ENCODE measurements at places on chromosomes 4 and X.
A peak's percentile ranks its signal among the peaks of the same experiment; 100 is the strongest.

GRCh38 chr4:29560452-29560851 lies 1159.7 kb upstream of the PCDH7 start:
- DNase-seq: no peak

- DNase-seq: no peak
Observed at GRCh38 chr4:137209240-137209639, 323.1 kb downstream of the PCDH18 start.

- DNase-seq: no peak
Observed at GRCh38 chrX:40091691-40092421, 5.9 kb downstream of the BCOR start.

- peak; percentile 27 for DNase-seq
Observed at GRCh38 chrX:84046403-84046984, 141.5 kb downstream of the RPS6KA6 start.

DNA sequence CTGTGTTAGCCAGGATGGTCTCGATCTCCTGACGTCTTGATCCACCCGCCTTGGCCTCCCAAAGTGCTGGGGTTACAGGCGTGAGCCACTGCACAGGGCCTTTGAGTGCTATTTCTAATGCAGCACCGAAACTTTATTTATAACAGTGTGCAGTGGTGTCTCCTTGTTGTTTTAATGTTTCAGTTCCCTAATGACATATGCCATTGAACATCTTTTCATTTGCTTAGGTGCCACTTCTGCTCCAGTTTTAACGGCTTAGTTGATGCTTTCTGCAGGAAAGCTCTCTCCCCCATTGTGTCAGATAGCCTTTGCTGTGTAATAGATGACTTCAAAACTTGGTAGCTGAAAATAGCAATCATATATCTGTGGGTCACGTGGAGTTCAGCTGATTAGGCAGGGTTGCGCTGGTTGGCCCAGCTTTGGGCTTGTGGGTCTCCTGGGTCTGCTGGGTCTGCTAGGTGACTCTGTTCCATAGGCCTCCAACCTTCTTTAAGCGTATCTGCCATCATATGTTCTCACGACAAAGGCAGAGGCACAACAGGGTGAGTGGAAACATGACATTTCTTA lies 76.4 kb upstream of the SHISA3 start:
- DNase-seq: no peak

DNA sequence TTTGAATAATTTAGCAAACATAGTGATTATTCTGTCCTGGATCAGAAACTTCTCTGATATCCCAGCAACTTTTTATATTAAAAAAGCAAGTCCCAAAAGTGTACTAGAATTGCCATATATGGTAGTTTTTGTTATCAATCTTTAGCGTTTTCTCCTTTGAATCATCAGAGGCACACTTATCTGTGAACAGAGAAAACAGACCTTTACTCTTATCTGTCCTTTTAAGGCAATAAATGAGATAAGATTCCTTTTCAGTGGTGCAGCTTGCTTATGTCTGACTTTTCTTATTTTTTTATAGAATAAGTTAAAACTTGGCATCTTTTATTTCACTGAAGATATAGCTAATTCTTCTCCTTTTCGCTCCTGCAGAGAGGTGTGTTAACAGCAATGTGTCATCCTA lies 458.1 kb upstream of the PCDH10 start:
- DNase-seq: no peak

DNA sequence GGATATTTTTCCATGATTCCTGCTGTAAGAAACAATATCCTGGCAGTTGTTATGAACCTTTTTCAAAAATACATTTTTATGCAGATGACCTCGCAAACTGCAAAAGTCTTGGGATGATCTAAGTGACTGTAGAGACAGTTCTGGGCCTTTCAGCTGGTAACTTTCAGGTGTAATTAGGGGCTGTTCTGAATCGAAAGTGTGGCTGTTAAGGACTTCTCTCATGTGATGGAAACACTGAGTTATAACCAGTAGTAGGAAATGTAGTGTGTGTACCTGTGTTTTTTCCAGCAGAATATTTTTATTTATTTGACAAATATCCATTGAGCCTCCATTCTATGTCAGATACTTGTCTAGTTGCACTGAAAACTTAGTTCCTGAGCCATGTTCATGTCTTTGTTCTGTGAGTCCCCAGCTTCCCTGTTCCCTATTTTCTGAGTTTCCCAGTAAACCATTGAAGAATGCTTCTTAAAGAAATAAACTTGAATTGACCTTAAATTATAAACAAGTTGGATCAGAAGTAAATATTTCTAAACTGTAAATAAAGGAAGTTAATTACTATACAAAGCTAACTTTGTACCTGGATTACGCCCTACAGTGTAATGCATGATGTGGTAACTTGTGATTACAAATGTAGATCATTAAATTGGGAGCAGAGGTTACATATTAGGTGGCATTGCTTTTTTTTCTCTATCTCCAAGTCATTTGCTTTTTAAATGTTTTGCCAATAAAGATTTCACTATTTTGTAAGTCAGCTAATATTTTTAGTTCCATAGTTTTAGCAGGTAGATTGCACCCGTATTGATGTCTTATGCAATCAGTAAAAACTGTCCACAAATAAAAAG lies 33.7 kb upstream of the HPGD start:
- DNase-seq: no peak

DNA sequence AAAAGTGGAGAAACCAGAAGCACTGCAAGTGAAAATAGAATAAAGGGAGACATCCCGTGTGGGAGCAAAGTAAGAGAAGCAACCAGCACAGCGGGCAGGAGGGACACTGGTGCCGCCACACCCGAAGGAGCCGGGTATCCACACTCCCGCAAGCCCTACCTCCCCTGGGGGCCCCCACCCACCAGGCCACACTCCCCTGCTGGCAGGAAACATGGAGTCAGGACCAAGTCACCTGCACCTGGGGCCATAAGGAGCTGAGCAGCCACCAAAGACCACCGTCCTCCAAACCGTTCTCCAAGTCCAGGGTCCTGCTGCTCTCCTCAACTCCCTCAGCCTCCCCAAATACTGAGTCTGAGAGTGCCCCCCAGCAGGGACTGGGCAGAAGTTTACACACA lies 30.5 kb downstream of the FGFRL1 start:
- DNase-seq: no peak

GRCh38 chr4:31041385-31041784 lies 321.2 kb downstream of the PCDH7 start:
- DNase-seq: no peak

DNA sequence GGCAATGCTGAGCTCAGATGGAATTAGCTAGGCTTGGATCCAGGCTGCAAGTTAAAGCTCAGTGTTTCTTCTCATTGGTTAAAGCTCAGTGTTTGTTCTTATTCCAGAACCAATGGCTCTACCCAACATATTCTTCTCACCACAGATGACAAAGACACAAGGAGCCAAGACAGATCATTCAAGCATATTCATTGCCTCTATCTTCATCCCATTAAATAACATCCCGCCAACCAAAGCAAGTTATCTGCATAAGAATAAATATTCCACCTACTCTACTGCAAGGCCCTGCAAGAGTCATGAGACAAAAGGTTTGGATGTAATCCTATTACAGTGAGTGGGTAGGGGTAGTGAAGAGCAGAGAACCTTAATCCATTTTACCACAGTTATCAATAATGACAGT lies 766.5 kb downstream of the C4orf33 start:
- DNase-seq: no peak

DNA sequence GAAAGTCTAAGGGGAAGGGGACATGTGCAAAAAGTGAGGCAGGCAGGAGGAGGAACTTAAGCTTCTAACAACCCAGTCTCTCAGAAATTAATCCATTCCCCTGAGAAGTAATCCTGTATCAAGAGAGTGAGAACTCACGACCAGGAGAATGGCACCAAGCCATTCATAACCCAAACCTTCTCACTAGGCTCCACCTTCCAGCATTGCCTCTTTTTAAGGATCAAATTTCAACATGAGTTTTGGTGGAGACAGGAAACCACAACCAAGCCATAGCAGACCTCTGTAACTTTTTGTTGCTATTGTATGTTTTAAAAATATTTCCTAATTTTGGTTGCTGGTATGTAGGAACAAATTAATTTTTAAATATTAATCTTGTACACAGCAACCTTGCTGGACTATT lies 32.8 kb downstream of the PASD1 start:
- no peak for DNase-seq

GRCh38 chr4:140944572-140944971 lies 188.4 kb upstream of the TBC1D9 start:
- no peak for DNase-seq

DNA sequence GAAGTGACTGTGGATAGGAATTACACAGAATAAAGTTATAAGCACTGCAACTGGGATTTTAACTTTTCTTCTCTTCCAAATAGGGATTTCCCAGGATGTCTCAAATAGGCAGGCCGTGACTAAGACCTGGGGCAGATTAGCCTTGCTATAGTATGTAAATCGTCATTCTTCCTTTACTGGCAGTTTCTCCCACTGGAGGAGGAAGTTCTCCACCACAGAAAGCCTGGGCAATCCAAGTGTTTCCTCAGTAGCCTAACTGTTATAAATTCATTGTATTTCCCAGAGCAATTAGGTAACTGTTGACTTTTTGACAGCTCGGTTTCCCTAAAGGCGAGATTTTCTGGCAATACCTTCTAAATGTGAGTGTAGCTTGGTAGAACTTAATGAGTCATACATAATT lies at the start of gene TNIP3:
Gene TNIP3 (minus strand): TSS at position 31 of the 400 bp plus-strand sequence. CDS start 196 bp downstream, outside the sequence.
- DNase-seq: peak; percentile 71

- no peak for DNase-seq
Observed at GRCh38 chr4:158008551-158009218, 164.1 kb downstream of the GASK1B start.

DNA sequence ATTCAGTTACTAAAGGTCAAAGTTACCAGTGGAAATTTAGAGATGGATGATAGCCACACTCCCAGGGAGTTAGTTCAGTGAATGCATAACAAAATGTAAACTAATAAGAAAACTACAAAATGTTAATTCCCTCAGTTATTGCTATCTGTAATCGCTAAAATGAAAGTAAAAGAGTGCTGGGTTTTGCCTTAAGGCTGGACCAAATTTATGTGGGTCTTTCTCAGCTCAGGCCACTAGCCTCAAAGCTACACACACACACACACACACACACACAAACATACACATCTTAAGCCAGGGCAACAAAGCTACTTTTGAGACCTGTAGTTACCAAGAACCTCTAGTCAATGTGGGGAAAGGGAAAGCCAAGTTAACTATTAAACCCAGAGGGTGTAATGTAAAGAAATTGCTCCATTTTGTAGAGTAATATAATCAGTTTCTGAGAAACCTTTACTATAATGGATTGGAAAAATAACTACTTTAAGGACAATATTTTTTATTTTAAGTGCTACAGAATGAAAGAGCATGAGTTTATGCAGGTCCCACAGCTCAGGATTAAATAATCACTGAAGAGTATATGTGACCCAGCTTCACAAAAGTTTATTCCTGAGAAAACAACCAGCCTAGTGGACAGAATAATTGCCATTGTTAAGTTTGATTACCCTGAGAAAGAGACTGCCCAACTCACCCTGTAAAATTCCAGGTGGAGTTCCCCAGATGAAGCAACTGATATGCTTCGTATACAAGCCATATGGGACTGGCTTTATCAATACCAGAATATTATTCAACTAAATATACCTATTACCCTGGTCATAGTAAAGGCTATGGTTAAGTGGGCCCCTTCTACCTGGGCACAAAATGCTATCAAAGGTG lies 8.9 kb upstream of the UGT2A3 start:
- DNase-seq: no peak

DNA sequence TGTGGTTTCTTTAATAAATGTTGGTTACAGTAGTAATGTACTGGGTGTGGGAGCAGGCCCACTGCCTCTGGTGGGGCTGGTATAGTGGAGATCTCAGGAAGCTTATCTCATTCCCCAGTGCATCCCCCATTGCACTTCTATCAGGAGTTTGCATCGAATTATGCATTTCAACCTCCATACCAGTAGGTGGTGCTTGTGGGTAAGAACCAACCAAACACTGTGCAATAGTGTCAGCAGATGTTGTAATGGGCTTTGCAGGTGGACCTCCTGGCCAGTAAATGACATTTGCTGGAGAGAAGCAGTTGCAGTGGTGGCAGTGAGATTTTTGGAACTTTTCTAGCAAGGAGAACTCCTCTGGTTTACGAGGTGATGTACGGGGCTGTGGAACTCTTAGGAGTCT lies 150.6 kb downstream of the POU3F4 start:
- DNase-seq: no peak

- DNase-seq: no peak
Observed at GRCh38 chr4:6230502-6230785, 30.1 kb upstream of the JAKMIP1 start.

GRCh38 chr4:2273657-2274319 lies 11.9 kb upstream of the MXD4 start:
- DNase-seq: no peak

DNA sequence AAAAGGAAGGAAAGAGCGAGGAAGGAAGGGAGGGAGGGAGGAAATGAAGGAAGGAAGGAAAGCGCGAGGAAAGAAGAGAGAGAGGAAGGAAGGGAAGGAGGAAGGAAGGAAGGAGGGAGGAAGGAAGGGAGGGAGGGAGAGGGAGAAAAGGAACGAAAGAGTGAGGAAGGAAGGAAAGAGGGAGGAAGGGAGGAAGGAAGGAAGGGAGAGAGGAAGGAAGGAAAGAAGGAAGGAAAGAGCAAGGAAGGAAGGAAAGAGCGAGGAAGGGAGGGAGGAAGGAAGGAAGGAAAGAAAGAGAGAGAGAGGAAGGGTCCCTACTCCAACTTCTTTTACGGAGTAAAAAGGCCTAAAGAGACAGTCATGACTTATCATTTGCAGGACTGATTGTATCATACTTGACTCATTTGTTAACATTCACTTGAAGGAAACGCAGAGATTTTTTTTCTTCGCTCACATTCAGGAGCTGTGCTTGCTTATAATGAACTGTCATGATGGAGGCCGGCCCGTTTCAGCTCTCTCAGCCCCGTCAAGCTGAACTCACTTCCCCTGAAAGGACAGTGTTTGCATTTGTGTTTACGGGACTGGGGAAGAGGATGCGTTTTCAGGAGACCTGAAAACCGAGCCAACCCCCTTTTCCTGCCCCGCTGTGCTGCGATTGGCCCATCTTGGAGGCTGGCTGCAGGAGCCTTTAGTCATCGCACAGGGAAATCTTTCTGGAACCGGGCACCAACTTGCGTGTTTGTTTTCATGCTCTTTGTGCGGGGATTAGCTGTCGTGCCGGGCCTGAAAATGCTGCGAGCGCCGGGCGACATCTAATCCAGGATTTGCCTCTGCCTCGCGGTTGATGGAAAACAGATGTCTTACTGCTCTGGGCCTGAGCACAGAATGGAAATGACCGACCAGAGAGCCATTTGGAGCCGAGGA lies 17.8 kb downstream of the TRIM2 start:
- peak; percentile 32 for DNase-seq

GRCh38 chr4:15333692-15334633 lies 93.9 kb upstream of the C1QTNF7 start:
- no peak for DNase-seq

DNA sequence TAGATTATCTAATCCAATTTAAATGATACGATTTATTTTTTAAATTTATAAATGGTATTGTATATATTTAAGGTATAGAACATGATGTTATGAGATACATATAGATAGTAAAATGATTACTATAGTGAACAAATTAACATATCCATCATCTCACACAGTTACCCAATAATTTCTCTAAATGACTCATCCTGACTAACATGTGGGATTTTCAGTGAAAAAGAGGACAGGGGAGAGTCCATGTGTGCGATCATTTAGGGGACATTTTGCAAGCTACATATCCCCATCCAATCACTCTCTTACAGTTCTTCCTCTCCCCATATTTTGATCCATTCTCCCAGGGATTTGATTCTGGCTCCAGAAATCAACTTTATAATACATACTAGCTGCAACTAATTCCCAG lies 88.2 kb downstream of the ABCB7 start:
- no peak for DNase-seq

GRCh38 chr4:108328383-108328732 lies 159.6 kb upstream of the LEF1 start:
- no peak for DNase-seq
